Stimulated activated CD4-positive, alpha-beta T cell treated with anti-CD3 and anti-CD28 coated beads, TNF-alpha, amount 100 ng/mL, for 1 hour (primary cell): ENCODE measurements at places on chromosomes 2 and 18.

GRCh38 chr2:28578774-28579173 is 82.9 kb downstream of the PLB1 start:
- no peak for DNase-seq

GRCh38 chr2:42844901-42845821 is 52.8 kb upstream of the HAAO start:
- no peak for DNase-seq

DNA sequence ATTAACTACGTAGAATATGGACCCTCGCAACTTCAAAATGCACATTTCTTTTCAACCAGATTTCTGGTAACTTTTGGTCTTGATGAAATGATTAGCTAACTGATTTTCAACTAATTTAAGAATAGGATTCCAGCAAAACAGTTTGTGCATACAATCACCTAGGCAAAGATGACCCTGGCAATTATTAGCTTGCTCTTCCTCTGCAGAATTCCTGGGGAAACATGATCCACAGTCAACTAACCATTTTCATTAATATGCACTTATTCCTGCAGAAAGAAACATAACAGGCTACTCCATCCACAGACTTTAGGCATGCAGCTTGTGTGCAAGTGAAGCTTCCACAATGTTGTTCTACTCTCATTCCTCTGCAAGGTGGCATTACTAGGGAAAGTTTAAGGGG is 1150.8 kb upstream of the FANCL start:
- DNase-seq, result no peak

DNA sequence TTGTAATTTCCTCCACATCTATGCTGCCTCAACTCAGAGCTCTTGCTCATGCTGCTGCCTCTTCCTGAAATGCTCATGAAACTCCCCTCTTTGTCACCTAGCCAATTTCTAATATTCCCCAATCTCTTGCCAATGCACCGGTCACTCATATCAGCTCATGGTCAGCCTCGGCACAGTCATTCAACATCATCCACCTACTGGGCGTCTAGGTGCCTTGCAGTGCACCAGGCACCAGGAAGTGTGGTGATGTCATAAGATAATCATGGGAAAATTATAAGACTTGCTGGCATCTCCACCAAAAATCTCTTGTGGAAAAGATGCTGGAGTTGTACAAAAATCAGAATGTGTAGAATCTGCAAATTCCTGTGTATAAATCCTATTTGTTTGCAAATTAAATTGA is 52.6 kb upstream of the RAB27B start:
- no peak for DNase-seq

DNA sequence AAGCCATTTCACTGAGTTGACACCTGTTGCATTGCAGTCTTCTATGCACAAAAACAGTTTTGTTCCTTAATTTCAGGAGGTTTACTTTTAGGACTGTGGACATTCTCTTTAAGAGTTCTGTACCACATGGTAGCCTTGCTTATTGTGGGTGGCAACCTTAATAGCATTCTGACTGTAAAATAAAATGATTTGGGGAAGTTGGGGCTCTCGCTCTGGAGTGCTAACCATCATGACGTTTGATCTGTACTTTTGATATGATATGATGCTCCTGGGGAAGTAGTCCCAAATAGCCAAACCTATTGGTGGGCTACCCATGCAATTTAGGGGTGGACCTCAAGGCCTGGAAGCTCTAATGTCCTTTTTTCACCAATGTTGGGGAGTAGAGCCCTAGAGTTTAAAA is 3.4 kb downstream of the CTLA4 start:
- DNase-seq, result no peak

- DNase-seq, result no peak
Observed at GRCh38 chr2:71419976-71420375, 33.4 kb upstream of the DYSF start.

DNA sequence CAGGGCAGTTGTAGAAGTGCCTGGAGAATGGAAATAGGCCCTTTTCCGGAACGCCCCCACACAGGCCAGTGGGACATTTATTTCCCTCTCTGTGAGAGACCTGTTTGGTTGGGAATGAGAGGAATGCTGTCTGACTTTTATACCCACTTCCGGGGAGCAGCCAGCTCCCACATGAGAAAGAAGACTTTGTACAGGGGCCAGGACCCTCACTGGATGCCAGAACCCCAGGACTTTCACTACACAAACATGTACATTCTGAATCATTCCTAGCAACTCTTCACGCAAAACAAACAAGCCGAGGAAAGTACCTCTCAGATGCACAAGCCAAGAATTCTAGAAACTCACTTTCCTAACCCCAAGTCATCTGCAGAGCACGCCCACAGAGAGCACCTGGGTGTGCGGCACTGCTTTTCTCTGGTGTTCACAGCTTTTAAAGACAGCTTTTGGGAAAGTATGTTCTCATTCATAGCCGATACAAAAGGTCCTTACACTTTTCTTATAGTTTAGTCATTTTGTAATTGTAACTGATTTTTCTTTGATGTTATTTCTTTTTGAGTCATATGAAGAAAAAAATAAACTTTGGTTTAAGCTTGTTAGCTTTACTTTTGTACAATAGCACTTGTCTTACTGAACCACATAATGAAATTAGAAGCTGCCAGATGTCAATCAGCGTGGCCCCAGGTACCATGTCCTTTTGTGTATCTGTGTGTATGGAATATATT is 856.1 kb upstream of the ID2 start:
- DNase-seq, result no peak

DNA sequence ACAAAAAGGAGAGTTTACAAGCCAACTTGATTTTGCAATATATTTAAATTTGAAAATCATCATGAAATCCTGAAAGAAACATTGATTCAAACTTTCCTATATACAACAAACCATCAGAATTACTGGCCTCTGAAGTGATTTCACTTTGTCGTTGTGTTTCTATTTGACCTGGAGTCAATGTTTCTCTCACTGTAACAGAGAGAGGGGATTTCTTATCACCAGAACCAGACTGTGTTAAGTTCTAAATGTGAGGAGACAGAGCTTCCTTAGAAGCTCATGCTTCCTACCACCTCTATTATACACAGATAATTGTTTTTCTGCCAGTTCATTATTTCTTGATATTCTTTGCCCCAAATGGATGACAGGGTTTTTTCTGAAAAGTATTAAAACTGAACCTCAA is 245.0 kb upstream of the RND3 start:
- DNase-seq, result no peak

GRCh38 chr18:50679056-50679455 is 119.2 kb downstream of the MAPK4 start:
- DNase-seq, result no peak

DNA sequence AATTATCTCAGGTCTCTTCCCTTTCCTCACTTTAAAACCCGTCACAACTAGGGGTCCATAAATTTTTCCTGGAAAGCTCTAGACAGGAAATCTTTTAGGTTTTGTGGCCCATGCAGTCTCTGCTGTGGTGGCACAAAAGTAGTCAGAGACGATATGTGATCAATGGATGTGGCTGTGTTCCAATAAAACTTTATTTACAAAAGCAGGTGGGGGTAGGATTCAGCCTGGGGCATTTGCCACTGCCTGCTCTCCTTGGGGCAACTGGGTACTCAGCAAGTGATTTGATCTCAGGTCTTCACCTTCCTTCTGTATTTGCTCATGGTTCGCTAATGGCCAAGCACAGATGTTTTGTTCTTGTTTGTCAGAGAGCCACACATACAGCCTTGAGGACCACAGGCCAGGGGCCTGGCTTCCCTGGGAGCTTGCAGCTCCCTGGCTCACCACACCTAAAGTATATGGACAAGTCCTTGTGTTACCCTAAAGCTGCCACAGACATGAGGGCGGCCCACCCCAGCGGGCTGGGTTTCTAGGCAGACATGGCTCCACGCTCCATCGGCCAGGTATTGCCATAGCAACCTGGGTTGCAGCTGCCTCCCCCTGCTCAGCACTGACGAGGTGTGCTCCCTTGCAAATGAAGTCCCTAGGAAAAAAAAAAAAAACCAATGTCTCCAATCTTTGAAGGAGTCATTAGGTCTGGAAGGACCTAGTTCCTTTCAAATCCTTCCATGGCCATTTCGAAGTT is 89.7 kb upstream of the YWHAQ start:
- DNase-seq, result no peak

- no peak for DNase-seq
Observed at GRCh38 chr2:147642765-147643164, 202.1 kb upstream of the ACVR2A start.

DNA sequence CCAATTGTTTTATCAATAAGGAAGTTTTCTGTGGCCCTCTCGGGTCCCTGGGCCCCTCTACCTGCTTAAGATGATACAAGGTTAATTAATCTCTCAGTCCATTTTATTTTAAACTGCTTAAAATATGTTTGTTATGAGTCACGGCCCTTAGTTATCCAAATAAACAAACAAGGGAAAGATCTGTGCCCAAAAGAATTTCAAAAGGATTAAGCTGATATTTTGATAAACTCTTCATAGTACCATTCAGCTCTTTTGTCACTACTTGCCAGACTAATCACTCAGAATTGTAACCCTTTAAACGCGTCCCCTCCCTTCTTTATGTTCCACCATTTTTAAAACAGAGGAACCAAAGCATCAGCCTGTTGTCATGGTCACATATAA is 144.7 kb upstream of the STK17B start:
- no peak for DNase-seq

DNA sequence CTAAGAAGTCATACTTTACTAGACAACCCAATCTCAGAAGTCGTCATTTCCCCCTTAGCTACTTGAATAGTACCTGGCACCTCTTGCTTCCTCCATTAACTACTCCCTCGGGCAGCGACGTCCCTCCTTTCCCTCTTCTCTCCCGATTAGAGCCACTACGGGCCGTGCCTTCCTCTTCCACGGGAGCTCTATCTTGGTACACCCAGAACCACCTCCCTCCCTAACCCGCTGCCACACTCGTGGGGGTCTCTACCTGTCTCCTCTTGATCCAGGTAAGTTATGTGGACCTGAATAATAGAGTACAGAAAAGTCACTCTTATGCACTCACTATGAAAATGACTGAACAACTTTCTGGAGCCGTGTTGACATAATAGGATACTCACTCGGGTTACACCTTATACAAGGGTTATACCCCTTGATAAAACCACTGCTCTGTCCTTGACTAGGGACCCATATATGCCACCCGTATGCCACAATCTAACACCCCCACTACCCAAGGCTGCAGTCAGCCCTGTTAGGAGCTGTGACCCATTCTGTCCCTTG is 595 bp upstream of the HDHD2 start:
- DNase-seq, result no peak

DNA sequence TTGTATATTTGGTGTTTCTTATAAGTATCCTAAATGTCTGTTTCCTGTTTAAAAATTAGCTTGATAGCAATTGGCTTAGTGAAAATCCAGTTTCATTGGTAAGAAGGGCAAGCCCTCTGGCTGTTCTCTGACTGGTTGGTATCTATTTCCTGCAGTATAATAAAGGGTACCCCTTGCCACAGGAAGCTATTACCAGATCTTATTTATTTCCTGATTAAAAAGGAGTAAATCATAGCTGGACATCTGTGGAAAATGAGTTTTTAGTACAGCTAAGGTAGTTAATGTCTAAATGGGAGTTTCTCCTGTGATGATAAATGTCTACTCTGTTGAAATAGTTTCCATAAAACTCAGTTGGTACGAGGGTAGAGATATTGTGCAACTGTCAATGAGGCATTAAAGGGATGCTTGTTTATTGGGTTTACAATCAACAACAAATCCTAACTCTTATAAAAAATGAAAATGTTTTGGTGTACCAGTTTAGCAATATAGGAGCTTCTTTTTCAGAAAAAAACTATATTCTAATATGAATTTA is 58.7 kb downstream of the FASTKD2 start:
- no peak for DNase-seq

DNA sequence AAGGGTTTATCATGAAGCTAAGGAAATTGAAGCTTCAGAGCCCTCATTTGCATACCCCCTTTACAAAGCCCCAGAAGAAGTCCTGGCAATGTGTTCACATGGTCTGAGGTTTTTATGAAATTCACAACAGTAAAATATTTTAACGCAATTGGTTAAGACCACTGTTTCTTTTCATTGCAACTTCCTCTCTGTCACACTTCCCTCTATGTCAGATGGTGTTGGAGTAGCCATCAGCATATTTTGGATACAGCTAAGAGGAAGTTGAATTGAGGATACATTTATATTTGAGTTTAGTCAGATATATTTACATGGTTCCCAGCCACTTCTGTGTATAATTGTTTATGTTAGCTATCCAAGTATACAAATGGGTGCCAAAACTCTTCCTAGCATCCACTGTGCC is 170.0 kb downstream of the TXNL1 start:
- no peak for DNase-seq

DNA sequence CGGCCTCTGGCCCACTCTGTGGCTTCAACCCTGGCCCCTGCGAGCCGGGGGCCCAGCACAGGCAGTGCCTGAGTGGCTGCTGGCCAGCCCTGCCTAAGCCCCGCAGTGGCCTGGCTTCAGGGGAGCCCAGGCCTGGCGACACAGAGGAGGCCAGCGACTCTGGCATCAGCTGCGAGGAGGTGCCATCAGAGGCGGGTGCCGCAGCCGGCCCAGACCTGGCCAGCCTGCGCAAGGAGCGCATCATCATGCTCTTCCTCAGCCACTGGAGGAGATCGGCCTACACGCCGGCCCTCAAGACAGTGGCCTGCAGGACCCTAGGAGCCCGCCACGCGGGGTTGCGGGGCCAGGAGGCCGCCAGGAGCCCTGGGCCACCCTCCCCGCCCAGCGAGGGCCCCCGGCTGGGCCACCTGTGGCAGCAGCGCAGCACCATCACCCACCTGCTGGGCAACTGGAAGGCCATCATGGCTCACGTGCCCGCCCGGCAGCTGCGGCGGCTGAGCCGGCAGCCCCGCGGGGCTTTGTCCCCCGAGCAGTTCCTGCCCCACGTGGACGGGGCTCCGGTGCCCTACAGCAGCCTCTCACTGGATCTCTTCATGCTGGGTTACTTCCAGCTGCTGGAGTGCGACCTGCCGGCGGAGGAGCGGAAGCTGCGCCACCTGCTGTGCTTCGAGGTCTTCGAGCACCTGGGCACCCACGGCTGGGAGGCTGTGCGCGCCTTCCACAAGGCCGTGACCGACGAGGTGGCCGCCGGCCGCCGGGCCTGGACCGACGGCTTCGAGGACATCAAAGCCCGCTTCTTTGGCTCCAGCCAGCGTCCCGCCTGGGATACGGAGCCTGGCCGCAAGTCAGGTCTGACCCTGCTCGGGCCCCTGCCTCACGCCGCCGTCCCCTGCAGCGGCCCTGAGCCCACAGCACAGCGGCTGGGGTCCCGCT is 7.5 kb upstream of the KLHL30 start:
- no peak for DNase-seq

DNA sequence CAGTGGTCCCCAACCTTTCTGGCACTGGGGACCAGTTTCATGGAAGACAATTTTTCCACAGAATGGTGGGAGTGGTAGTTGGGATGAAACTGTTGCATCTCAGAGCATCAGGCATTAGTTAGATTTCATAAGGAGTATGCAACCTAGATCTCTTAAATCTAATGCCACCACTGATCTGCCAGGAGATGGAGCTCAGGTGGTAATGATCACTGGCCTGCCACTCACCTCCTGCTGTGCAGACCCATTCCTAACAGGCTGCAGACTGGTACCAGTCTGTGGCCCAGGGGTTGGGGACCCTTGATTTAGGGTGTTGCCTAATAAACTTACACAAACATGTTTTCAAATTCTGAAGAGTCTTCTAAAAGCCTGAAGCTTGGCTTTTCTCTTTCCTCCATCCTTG is 261.3 kb downstream of the CDH19 start:
- DNase-seq, result no peak
